ENCODE measurements at places on chromosomes 7 and 10.

DNA sequence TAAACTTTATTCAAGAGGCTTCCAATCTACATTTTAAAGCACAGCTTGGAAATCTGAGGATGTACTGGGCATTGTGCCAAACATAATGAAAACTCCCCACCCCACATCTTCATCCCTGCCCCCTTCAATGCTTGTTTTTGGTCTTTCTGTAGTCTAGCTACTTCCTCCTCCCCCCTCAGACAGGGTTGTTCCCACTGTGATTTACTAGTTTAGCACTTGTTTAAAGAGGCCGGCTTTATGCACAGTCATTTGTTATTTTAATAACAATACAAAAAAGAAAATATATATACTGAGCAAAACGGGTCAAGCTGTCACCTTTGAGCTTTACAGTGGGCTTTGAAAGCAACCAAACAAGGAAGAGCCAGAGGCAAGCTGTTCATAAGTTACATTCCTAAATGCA is 132.6 kb downstream of the CHRM2 start:
- no peak for DNase-seq

- DNase-seq: no peak
Measured at GRCh38 chr10:121106611-121107010, 255.4 kb downstream of the WDR11 start.

- DNase-seq: no peak
Measured at GRCh38 chr7:143519411-143520131, 41.9 kb downstream of the TAS2R41 start.

DNA sequence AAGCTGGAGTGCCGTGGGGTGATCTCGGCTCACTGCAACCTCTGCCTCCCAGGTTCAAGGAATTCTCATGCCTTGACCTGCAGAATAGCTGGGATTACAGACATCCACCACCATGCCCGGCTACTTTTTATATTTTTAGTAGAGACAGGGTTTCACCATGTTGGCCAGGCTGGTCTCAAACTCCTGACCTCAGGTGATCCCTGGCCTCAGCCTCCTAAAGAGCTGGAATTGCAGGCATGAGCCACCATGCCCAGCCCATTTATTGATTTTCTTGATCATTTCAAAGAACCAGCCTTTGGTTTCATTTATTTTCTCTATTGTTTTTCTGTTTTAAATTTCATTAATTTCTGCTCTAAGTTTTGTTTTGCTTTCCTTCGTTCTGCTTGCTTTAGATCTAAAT is 50.3 kb downstream of the GUSB start:
- no peak for DNase-seq

GRCh38 chr7:9127901-9128300 is 694.5 kb downstream of the NXPH1 start:
- no peak for DNase-seq
